ENCODE measurements at places on chromosomes 13 and 19. TPM values are rescaled to one million over a fixed set of nuclear protein-coding genes. Genes with fewer than 3 reads are reported as not detected.

Gene ZNF730
- total RNA-seq: 1.8 TPM

Gene FFAR2
- not detected for total RNA-seq

Gene CYP4F3
- total RNA-seq: not detected

Gene PLVAP
- 1.5 TPM for total RNA-seq

Gene CABP5
- not detected for total RNA-seq

Gene SIGLECL1
- not detected for total RNA-seq

DNA sequence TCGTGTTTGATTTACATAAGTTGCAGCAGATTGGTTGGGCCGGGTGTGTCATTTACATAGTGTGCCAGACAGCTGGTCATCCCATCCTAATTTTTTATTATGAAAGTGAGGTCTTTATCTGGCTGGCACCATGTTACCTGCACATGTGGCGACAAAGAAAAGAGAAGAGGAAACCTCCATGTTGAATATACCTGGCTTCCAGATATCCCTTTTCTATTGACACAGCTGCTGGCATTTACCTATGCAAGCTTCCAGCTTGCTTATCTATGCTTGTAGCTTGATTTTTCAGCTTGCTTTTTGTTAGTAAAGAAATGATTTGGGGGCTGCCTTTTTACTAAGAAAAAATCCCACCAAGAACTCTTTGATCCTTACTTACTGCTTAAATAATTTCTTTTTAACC, 681.3 kb upstream of the SLITRK1 start:
- no peak for DNase-seq

DNA sequence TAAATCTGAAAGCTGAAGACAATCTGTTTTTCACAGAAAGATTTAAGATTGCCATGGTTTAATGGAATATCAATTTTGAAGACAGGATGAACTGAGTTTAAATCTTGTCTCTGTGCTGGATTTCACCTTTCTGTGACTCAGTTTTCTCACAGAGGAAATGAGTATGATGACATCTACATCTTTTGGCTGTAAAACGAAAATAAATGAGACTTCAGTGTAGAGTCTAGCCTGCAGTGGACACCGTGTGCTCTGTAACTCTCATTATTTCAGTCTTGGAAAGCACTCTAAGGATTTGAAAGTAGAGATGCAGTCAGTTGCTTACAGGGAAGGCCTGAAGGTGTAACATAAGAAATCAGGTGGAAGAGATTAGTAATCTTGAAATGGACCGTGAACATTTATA, 150.4 kb downstream of the NALCN start:
- DNase-seq: no peak

DNA sequence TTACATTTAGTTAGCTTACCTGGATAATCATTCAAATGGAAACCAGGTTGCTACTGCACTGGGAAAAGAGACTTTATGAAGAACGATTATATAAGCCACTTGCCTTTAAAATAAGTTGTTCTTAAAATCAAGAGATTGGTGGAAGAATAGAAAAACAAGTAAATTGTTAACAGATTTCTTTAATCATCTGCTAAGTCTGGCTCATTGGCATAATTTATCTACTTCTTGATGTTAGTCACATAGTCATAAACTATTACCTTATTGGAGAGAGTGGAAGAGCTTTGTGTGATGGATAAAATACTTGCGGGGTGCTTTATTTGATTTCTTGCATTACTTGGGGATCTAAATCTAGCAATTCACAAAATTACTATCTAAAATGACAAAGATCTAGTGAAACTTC, 6.8 kb downstream of the LSM14A start:
- DNase-seq: no peak

- no peak for DNase-seq
Measured at GRCh38 chr19:16371540-16371986, 46.9 kb downstream of the KLF2 start.

DNA sequence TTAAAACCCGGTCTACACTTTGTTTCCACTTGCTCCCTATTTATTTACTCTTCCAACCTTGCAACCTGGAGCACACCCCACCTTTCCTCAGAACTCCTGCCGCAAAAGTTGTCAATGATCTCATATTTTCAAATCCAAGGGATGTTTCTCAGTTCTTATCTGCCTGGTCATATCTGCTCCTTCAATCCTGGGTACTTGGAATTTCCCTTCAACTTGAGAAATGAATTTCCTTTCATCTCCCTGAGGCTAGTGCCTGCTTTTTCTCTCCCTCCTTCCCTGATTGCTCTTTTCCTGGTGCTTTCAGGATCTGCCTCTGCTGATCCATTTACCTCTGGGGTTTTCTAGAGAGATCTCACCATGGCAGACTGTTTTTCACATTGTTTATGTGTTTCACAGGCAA, 154.8 kb upstream of the IRS2 start:
- no peak for DNase-seq

GRCh38 chr19:41621654-41622053, 5.2 kb downstream of the CEACAM4 start:
- no peak for DNase-seq

GRCh38 chr19:54659300-54659699, 3.5 kb upstream of the LILRB4 start:
- DNase-seq: no peak

DNA sequence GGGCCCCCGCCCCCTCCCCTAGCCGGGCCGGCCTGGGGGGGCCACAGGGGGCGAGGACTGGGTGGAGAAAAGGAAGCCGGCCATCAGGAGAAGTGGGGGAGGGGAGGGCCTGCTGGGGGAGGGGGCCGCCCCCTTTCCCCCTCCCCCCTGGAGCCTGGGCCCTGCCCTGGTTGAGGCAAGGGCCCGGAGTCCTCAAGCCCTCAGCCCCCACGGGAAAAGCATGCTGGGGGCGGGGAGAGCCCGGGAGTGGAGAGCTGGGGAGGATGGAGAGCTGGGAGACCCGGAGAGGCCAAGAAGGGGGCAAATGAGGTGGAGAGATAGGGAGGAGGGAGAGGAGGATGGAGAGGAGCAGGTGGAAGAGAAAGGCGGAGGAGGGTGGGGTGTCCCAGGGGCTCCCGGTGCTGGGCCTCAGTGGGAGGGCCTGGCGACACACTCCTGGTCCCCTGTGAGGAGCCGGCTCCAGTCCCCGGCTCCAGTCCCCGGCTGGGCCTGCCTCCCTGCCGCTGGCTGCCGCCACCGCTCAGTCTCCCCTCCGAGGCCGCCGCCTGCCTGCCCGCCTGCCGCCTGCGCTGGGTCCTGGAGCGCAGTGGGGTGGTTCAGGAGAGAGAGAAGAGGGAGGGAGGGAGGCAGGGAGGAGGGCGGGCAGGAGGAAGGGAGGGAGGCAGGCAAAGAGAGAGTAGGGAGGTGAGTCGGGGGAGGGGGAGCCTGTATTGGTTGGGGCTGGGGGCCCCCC, at the start of gene GRIK5:
TSS of gene GRIK5 (minus strand) at position 588 of the 733 bp plus-strand sequence. CDS start 4,436 bp downstream, outside the sequence.
- no peak for DNase-seq

DNA sequence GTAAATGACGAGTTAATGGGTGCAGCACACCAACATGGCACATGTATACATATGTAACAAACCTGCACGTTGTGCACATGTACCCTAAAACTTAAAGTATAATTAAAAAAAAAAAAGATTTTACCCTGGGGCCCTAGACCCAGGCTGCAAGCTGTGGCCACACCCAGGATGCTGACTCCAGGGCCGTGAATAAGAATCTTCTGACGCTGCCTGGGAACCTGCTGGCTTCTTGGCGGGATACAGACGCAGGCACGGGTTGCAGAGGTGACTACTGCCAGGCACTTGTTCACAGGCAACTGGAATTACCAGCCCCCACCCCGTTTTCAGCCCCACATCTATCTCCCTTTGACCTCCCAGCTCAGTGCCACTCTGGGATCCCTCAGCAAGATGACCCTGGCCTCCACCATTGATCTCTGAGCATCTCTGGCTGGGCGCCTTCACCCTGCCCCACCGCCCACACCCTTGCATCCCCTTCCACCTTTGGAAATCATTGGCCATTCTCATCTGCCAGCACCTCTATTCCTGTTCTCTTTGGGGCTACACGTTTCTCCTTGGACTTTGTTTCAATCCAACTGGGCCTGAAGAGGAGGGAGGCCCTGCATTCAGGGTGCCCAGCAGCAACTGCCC, 21.1 kb upstream of the CFAP97D2 start:
- DNase-seq: no peak

GRCh38 chr13:82341116-82341515, 1541.2 kb downstream of the SLITRK1 start:
- DNase-seq: no peak

GRCh38 chr13:95256091-95256490, 45.2 kb downstream of the ABCC4 start:
- peak; percentile 98 for DNase-seq

GRCh38 chr19:18484992-18485391, 36.9 kb downstream of the ELL start:
- DNase-seq: no peak

DNA sequence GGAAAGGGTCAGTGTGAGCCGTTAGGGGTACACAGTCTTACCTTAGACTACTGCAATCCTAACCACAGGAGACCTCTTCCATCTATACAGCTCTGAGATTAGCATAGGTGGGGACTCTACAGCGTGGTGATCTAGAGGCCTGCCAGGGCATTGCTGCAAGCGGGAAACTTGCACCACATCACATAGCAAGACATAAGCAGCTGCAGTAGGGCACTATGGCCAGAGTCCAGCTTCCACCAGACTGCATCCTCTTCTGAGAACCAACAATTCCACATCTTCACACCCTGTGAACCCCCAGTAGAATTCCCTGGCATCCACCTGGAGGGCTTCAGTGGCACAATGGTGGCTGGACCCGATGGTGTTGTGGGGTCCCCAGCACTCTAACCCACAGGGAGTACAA, 1564.3 kb upstream of the PRR20A start:
- no peak for DNase-seq

- no peak for DNase-seq
Measured at GRCh38 chr19:57675881-57676280, 5.9 kb upstream of the ZNF551 start.

Data from kidney epithelial cell (primary cell).